ENCODE measurements at places on chromosomes 3 and 15.
A peak's percentile ranks its signal among the peaks of the same experiment; 100 is the strongest.

DNA sequence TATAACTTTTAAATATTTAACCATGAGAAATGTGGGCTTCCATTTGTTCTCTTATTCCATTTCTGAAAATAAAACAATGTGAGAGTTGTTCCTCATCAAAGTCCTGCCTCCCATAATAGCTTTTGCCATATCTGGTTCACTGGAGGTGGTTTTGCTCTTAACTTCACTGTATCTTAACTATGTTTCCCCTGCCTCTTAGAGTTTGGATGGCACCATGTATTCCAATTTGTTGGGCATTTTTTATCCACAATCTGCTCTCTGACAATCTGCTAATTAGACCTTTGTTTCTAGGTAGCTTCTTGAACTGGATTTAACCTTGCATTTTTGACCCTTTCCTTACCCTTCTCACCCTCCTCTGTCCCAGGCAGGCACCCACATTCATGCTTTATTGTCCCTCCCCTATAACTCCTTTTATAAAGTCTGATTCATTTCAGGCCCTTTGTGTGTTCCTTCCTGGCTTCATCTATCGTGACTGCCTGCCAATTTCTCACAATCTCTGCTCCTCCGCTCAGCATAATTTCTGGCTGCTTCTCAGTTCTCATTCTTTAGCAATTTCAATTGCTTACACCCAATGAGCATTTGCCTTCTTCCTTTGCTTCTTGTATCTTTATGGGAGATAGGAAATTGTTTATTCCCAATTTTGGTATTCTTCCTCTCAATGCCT is 144.2 kb upstream of the ARHGEF26 start:
- DNase-seq = no peak

DNA sequence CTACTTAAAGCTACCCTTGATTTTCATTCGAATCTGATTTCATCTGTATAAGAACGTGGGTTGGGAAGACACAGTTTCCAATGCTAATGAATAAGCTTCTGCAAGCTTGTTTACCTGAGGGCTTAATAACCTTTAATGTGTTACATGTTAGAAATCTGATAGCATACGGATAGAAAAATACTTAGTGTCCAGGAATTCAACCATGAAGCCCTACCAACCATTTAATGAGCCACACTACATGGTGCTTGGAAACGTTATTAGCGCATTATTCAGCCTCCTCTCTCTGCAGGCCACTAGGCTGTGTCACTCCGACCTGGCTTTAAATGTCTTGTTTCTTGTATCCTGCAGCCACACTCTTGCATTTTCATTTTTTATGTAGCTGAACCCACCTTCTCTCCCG is 1.6 kb downstream of the FAM81A start:
- no peak for DNase-seq

DNA sequence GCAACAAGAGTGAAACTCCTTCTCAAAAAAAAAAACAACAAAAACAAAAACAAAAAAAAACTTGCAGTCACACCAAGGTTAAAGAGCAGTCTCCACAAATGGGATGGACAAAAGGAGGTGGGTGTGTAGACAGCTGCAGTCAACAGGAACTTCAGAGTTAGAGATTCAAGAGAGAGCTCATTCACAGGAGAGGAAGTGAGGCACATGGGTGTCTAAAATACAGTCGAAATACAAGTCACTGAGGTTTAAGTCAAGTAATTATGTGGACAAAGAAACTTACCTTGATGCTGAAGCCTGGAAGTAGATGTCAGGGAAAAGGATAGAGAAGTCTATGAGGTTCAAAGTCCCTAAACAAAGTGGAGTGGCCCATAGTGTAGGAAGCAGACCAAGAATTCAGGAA is 14.8 kb downstream of the MRPS11 start:
- DNase-seq = no peak

GRCh38 chr15:60155661-60156060 is 151.6 kb downstream of the FOXB1 start:
- DNase-seq = no peak

GRCh38 chr3:94008253-94008652 is 20.1 kb downstream of the STX19 start:
- DNase-seq = no peak

GRCh38 chr3:4786431-4786830 is 192.8 kb upstream of the BHLHE40 start:
- DNase-seq = no peak

- no peak for DNase-seq
Measured at GRCh38 chr3:98594628-98595324, 1.4 kb upstream of the CPOX start.

DNA sequence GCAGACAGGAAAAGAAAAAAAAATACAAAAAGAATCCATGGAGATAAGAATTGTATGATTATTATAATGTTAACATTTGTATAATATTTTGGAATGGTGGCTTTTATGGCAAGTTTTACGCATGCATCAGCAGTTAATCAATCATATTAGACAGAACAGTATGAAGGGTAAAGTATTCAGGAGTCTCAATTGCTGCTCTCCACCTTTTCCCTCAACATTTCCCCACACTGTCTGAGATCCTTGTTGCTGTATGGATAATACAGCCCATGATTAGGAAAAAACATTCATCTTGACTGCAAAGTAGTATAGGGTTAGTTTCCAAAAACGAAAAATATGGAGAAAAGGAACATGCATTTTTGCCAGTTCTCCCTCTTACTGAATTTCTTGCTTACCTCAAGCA is 755.3 kb upstream of the ARPP21 start:
- no peak for DNase-seq

- DNase-seq = no peak
Measured at GRCh38 chr3:184850201-184850600, 38.2 kb downstream of the VPS8 start.

DNA sequence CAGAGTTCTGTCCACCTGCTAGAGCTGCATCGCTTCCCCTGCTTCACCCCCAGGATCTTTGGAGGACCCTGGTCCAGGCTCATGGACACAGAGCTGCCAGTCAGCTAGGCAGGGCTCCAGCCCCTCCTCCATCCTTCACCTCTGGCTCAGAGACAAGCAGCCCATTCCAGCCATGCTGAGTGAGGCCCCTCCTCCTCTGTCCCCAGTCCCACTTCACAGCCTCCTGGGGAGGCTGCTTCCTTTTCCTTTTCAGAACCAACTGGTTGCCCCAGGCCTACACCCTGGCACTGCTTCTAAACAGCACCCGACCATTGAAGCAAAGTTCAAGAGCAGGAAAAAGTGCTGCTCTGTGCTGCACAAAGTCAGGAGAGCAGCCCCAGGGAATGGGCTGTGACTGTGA is 22.2 kb downstream of the IQSEC1 start:
- peak; percentile 39 for DNase-seq

- DNase-seq = peak; percentile 3
Measured at GRCh38 chr3:31341130-31341529, 191.6 kb upstream of the STT3B start.

- DNase-seq = no peak
Measured at GRCh38 chr3:14298442-14298841, 104.0 kb upstream of the SLC6A6 start.

DNA sequence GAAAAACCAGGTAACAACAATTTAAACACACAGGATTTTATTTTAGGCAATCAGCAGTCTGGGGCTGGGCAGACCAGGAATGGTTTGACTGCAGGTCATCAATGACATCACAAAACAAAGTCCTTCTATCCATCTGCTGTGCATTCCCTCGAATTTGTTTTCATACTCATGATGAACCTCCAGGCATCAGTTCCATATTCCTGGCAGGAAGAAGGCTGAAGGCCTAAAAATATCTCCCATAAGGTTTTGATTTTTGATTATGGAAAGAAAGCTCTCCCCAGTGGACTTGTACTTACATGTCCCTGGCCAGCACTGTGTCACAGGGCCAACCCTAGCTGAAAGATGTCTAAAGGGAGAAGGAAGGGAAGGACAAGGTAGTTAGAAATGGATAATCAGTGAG is 107.4 kb downstream of the PEAK1 start:
- DNase-seq = no peak

- no peak for DNase-seq
Measured at GRCh38 chr3:140434261-140434905, 243.5 kb upstream of the TRIM42 start.

DNA sequence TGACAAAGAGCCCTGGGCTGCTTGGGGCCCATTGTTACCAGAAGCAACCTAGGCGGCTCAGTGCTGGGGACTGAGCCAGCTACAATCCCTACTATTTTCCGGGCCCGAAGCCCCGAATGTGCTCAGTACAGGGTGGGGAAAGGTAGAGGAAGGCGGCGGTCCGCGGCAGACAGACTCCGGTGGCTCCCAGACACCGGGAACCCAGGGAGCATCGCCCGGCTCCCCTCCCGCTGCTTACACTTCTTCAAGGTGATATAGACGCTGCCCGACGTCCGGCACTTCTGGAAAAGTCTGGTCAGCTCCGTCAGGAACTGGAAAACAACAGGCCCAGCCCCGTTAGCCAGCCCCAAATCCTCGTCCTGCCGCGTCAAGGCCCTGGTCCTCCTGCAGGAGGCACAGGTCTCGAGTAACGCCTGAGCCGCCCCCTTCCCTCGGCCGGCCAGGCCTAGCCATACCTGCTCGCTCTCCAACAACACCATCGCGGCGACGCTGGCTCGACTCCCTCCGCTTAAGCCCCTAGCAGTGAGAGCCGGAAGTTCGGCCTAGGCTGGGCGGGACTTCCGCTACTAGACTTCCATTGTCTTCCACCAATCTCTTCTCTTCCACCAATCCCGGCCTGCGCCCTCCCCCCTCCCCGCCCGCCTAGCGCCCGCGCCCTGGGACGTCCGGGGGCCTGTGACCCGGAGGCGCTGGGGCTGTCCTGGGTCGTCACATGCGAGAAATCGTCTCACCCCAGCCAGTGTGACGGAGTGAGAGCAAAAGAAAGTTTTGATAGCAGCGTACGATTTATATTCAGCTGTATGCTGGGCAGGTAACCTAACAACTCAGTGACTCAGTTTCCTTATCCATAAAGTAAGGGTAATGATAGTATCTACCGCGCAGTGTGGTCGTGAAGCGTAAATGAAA is at the start of gene SRP14:
Gene SRP14 (minus strand): TSS at position 544 of the 906 bp plus-strand sequence. CDS start 65 bp downstream, at position 479.
- DNase-seq = peak; percentile 82

GRCh38 chr3:188706176-188706575 is 465.6 kb upstream of the TPRG1 start:
- peak; percentile 2 for DNase-seq

DNA sequence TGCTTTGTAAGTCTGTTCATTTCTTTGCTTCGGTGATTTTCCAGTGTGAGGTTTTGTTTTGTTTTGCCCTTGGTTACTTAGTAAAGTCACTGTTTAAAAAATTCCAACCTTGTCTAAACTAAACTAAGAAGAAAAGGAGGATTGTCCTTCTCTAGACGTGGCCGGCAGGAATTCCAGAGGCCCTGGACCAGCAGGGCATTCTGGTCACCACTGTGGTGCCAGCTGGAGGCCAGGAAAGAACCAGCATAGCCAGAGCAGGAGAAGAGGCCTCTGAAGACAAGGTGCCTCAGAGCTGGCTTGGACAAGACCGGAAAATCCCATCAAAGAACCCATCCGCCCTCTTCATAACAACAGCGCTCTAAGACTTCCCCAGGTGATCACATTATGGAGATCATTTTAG is 8.2 kb downstream of the PLOD2 start:
- no peak for DNase-seq

- DNase-seq = no peak
Measured at GRCh38 chr3:111910806-111911205, 51.7 kb downstream of the PHLDB2 start.

DNA sequence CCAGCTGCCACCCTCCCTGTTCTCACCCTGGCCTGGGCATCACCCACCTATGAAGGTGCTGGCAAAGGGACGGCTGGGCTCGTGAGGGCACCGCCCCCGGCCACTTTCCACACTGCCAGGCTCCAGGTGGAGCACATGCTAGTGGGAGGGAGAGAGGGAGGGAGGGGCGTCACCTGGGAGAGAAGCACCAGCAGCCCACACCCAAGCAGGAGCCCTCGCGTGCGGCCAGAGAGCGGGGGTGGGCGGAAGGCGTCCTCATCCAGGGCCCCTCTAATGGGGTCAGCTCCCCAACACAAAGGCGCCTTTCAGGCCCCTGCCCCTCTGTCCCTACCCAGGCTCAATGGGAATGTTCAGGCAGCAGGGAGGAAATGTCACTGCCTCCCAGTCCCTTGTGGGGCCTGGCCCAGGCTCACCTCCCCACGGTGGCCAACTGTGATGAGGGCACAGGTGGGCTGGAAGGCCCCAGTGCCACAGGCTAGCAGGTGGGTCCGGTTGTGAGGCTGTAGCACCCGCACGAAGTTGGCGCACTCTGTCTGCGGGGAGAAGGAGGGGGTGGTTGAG is 3.1 kb downstream of the SEMA3G start:
- no peak for DNase-seq

GRCh38 chr15:73605759-73606436 is 27.3 kb downstream of the NPTN start:
- no peak for DNase-seq

DNA sequence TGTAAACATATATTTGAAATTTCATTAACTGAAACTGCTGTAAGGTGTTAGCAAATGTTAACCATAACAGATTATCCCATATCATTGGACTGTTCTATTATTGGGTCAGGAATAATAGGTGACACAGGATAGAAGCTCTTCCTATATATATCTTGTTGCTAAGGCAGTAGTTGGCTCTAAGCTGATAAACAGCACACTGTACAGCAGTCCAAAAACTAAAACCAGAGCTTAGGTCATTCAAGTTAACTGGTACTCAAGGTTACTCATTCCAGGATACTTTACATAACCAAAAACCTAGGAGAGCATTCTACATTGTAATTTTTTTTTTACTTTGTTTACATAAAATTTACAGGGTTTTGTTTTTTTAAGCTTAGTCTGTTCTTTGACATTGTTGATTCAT is 8.9 kb downstream of the DNAJC19 start:
- no peak for DNase-seq

DNA sequence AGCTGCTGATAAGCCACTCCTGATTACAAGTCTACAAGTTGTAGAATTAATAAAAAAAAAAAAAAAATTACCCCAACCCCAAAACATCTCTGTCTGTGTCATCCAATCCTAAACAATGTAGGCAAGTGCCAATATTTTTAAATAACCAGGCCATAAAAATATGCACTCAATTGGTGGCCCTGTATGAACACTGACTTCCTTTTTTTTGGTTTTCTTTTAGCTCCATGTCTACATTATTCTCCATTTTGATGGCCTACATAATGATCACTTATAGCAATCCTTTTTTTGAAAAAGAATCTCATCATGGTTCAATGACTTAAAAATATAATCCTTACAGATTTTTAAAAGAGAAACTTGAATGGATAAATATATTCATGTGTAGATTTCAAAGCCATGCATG is 72.1 kb downstream of the FOXP1 start:
- DNase-seq = no peak

GRCh38 chr3:170448584-170448983 is 29.9 kb downstream of the CLDN11 start:
- DNase-seq = no peak

- no peak for DNase-seq
Measured at GRCh38 chr15:37599156-37599555, 335.3 kb upstream of the TMCO5A start.

Data from NCI-H1092 treated with DMSO at 0.1 percent for 48 hours (cell line).